ENCODE measurements at places on chromosomes 6 and 20. TPM values are rescaled to one million over a fixed set of nuclear protein-coding genes. Genes with fewer than 3 reads are reported as not detected.

GGTLC1 gene
- total RNA-seq: not detected

DNA sequence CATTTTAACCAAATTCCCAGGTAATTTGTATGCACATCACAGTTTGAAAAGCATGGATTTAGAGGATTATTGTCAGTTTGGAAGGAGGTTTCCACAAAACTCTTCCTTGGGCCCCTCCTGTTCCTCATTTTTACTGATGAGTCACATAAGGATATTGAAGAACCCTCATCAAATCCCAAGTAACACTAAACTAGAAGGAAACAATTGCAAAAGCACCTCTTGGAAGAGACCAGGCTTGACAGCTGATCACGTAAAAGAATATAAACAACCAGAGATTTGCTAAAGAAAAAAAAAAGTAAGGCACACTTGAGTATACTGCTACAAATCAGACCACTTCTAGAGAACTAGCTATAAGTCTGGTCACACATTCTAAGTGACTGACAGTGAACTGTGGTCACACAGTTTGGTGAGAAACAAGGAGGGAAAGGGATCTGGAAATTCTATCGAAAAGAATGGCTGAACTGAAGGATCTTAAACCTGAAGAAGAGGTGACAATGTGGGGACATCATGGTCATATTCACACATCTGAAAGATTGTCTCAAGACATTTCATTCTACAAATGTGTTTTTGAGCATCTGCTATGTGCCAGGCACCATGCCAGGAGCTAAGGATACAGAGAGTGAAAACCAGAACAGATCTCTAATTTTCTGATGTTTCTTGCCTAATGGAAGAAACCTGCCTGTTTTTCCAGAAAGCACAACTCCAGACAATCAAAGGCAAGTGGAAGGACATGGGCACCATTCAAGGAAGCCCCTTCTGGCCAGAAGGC is 24.1 kb downstream of the ZHX3 start:
- no peak for DNase-seq

- no peak for DNase-seq
Measured at GRCh38 chr6:99458319-99458718, 33.2 kb upstream of the PNISR start.

DNA sequence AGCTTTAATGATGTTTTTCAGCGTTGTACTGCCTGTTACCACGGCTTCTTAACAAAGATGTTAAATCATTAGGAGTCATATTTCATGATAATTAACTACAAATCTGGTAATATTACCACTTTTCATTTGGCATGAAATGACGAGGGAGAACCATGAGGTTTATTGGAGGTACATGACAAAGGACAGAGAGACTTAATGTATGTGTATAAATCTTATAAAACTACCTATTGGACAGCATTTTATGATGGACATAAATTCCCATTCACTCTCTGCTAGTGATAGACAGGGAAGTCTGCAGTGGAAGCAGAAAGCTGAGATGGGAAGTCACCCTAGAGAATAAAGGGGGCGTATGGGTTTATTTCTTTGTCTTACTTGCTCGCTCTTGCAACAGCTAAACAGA is 949.9 kb upstream of the FLRT3 start:
- DNase-seq: no peak

GRCh38 chr20:5748246-5748645 is 2.0 kb upstream of the SHLD1 start:
- DNase-seq: no peak

JPH2 gene
- total RNA-seq: 86.7 TPM

GRCh38 chr6:19986691-19987438 is 149.7 kb downstream of the ID4 start:
- no peak for DNase-seq

DNA sequence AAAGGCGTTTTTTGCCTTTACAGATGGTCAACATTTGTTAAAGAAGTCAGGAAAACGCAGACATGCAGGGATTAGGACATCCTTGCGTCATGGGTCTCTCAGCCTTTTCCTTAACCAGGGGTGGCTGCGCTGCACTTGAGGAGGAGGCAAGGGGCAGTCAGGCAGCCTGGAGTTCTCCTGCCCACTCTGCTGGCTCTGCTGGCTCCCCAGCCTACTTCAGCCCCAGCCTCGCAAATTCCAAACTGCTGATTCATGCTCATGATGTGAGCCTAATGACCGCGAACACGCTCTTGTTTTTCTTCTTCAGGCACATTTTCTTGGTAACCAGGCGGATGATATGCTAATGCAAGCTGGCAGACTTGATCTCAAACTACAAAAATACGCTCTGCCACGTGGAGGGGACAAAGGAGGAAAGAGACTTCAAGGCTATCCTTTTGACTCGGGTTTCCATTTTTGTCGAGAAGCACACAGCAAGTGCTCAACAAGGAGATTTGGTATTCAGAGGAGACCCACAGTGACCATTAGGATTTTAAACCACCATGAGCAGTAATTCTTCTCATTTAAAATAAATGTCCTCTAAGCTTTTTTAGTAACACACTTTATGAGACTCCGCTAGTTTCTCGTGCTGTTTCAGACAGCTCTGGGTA is 290.3 kb upstream of the STXBP5 start:
- peak; percentile 31 for DNase-seq

SLC24A3 gene
- total RNA-seq: 12.9 TPM
